ENCODE measurements at places on chromosomes 11 and 22.

GRCh38 chr11:68682531-68682961 is 1.8 kb upstream of the GAL start:
- no peak for DNase-seq

DNA sequence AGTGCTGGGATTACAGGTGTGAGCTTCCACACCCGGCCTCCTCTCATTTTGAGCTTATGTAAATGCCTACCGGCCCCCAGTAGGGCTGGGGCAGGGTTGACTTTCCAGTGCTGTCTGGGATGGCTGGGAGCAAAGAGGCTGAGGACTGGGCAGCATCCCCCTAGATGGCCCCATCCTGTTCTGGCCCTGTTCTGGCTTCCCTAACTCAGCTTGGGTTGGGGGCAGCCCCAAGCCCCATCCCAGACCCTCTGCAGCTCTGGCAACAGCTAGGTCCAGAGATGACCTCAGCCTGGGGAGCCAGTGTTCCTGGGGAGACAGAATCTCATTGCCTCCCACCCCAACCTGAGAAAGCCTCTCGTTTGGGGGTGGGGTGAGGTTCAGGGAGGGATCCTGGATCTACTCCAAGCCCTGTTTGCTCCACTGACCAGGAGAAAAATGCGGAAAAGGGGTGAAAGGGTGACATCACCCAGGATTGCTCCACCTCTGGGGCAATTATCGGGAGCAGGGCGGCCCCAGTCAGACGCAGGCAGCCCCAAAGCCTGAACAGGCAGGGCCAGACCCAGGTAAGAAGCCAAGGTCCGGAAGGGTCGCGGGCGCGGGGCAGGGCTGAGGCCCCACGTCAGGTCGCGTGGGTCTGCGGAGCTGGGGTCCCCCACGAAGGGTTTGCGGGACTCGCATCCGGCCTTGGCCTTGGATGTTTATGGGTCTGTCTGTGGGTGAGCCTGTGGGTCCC is at the start of gene PNPLA2:
TSS of gene PNPLA2 (plus strand) at position 519 of the 733 bp plus-strand sequence. CDS start 805 bp downstream, outside the sequence.
- no peak for DNase-seq

DNA sequence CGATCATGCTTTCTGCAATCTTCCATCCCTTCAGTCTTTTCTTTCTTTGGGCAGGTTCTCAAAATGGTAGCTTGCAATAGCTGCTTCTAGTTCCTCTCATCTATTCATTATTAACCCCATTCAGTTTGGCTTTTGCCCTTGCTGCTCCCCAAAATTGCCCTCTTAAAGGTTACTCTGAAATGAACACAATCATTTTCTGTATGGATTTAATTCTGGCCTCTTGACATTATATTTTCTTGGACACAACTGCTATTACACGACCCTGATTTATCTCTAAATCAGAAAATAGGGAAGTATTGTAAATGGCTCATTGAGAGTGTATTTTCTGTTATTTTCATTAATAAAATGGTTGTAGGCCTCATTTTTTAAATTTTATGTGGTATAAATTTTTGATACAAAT is at the start of gene ANGPTL5:
TSS of gene ANGPTL5 (minus strand) at position 101 of the 400 bp plus-strand sequence. CDS start 8,613 bp downstream, outside the sequence.
- no peak for DNase-seq

- peak; percentile 68 for DNase-seq
Measured at GRCh38 chr11:119370486-119371046, 10.9 kb downstream of the USP2 start.

GRCh38 chr11:22666688-22667439 is 453 bp downstream of the GAS2 start:
- DNase-seq: peak; percentile 60

DNA sequence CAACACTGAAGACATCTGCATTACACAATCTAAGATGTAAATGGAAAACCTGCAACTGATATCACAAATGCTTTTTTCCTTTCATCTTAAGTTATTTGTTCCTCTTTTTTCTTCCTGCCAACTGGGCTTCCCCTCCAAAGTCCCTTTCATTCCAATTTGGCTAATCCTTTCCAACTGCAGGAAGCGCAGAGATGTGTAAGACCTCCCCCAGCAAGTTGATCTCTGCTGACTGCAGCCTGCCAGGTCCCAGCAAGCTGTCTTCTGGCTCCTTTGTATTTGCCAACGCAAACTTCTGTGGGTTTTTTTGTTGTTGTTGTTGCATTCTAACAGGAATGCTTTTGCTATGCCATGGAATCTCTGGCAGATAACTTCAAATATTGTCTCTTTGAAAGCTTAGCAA is 38.5 kb upstream of the LRRC4C start:
- DNase-seq: no peak

- no peak for DNase-seq
Measured at GRCh38 chr11:35566181-35566580, 40.8 kb upstream of the PAMR1 start.

GRCh38 chr11:133821776-133822175 is 23.5 kb downstream of the SPATA19 start:
- DNase-seq: peak; percentile 41

GRCh38 chr11:13128354-13128753 is 119.2 kb downstream of the RASSF10 start:
- no peak for DNase-seq

GRCh38 chr11:104003491-104003890 is 32.9 kb upstream of the DDI1 start:
- no peak for DNase-seq

DNA sequence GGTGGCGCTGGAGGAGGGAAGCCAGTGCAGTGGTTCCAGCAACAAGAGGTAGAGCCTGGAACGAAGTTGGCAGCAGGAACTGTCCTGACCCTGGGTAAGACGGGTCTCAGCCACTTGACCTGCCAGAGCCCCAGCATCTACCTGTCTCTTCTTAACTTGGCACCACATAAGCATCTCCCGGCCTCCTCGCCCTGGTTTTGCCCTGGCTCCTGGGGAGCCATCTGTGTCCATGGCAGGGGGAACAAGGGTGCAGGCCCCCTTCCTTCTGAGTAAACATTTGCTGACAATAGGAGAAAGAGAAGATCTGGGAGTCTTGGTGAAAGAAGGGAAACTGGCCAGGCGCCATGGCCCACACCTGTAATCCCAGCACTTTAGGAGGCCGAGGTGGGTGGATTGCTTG is 12.8 kb downstream of the P2RY2 start:
- no peak for DNase-seq

DNA sequence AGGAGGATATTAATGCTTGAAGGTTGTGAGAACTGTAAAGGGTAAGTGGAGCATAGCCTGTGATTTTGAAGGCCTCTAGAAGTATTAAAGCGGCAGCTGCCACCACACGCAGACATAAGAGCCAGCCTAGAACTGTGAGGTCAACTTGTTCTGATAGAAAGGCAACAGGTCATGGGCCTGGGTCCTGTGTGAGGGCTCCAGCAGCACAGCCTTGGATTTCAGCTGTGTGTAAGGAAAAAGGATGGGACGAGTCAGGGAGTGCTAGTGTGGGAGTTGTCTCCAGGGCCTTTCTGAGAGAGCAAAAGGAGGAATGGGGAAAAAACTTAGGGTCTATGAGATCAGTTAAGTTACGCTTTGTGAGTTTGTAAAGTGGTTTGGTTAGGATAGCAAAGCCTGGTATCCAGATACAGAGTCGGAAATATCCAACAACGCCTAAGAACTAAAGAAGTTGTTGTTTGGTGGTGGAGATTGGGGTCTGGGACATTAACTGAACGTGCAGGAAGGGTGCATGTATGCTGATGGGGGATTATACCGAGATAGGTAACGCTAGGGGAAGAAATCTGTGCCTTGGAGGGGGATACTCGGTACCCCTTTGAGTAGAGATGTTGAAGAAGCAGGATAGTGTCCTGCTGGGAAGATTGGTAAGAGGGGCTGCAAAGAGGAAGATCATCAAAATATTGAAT is 17.4 kb upstream of the ANO1 start:
- DNase-seq: no peak

DNA sequence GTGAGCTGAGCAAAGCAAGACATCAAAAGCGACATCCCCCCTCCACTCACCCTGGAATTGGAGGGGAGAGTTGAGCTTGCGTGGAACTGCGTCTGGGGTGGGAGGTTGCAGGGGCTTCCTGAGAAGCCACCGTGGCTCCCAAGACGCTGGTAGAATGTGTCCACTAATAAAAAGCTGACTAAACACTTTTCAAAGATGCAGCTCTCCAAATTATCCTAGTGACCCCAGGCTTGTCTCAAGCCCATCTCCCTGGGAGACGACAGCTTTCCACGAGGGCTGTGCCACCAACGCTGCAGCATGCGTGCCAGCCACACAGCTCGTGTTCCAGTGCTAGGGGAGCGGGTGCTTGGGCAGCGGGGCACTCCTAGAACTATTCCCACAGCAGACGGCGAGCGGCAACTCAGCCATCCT is 6.3 kb upstream of the GAL start:
- DNase-seq: no peak

- DNase-seq: no peak
Measured at GRCh38 chr11:45414088-45414487, 127.9 kb upstream of the SYT13 start.

GRCh38 chr11:58647141-58647699 is 24.8 kb downstream of the CNTF start:
- no peak for DNase-seq

GRCh38 chr11:17700991-17701390 is 18.4 kb upstream of the MYOD1 start:
- no peak for DNase-seq

DNA sequence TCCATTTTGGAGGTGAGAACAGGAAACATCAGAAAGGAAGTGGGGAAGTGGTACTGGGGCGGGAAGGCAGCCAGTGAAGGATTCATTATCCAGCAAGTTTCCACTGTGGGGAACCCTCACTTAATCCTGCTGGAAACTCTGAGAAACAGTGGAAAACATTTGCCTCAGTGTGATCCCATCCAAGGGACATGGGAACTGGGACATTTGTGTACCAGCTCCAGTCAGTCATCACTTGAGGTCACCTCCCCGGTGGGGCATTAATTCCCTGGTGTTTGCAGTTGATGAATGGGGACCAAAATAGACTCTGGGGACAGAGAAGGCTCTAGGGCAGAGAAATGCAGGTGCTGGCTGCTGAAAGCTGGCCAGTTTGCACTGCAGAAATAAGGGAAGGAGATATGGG is 599.9 kb downstream of the BUD13 start:
- DNase-seq: no peak

DNA sequence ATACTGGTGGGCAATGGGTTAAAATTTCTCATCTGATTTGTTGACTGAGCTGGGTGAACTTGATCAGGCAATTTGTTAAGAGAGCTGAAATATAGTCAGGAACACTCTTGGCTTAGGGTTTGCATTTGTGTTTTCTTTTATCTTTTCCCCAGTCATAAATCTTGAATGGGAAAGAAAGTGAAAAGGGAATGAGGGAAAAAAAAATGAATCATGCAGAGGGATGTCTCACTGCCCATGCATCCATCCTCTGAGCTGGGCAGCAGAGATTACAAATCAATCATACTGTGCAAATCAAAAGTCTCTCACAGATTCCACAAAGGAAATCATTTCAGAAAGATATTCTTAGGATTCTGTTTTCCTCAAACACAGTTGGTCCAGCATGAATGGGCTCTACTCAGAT is 174.2 kb upstream of the MPPED2 start:
- no peak for DNase-seq

GRCh38 chr22:34841331-34841771 is 224.6 kb upstream of the ISX start:
- no peak for DNase-seq

DNA sequence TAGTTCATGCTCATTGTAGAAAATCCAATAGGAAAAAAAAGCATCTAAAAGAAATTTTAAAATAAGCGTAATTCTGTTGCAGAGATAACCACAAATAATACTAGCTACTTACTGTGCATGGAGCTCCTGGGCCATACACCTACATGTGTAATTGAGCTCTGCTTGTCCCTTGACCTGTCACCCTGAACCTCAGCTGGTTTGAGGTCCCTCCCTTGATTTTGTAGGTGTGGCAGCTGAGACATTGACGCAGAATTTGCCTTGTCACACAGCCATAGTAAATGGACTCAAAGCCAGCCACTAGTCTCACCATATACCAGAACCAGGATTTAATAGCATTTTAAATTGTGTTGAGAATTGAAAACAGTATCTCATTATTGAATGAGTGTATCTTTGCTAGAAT is 135.3 kb downstream of the MORC2 start:
- no peak for DNase-seq

DNA sequence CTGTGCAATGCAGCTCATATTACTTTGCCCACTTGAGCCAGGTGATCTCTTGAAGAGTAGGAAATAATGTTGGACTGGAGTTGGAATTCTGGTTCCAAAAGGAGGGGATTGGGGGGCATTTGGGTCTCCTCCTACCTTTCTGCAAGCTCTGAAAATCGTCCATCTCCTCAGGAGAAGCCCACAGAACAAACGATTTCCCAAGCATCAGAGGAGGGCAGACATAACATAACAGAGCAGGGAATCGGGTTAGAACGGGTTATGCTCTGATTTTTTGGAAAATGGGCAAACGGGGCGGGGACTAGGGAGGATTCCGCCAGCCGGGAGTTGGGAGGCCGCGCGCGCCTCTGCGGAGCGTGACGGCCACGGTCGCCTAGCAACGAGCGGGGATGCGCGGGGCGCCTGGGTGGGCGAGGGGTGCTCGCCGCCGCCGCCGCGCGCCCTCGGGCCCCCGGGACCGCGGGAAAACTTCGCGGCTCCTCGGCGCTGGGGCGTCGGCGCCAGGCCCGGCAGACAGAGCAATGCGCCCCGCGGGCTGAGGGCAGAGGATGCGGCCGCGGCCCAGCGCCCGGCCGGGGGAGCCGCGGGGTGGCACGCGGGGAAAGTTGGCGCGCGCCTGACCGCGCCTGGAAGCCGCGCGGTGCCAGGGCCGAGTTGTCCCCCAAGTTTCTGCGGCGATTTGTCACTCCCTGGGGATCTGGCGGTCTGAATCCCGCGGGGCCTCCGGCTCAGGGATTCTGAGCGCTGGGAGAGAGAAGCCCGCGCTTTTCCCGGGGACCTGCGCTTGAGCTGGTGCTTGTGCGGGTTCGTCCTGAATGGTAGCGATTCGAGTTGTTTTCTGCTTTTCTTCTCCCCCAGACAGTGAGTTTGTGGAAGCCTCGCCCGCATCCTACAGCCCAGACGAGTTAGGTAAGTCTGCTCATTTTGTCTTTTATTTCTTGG is 27.8 kb upstream of the AMOTL1 start:
- DNase-seq: peak; percentile 59

- DNase-seq: peak; percentile 31
Measured at GRCh38 chr22:37345863-37346504, 63.7 kb downstream of the CYTH4 start.

DNA sequence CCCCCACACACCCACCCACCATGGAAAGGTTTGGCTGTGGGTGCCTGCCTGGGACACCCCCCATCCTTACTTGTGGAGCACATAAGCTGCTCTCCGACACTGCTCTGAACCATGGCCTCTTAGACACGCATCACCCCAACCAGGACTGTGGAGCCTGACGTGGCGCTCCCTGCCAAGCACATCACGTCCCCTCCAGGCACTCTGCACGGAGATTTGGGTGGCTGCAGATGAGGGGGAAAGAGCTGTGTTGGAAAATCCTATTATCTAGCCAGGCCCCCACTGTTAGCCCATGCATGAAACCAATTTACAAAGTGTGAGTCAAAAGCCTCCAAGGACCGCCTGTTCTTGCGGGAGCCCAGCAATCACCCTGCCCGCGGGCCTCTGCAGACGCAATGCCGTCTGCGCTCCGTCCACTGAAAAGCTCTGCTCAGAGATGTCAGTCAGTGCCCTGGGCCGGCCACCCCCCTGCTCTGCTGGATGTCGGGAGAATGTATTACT is 163.4 kb upstream of the NECTIN1 start:
- peak; percentile 66 for DNase-seq

GRCh38 chr11:133907841-133908241 is 48.9 kb downstream of the IGSF9B start:
- no peak for DNase-seq

All from left ventricle myocardium inferior (tissue), 1 donor.